Activated CD4-positive, alpha-beta T cell treated with anti-CD3 and anti-CD28 coated beads for 48 hours (primary cell): ENCODE measurements at places on chromosomes 6 and 20.

- DNase-seq = no peak
These were observed 100.0 kb downstream of the ATG5 start for GRCh38 chr6:106225581-106225980.

- DNase-seq = no peak
These were observed 315.4 kb upstream of the JARID2 start for GRCh38 chr6:14930366-14930989.

DNA sequence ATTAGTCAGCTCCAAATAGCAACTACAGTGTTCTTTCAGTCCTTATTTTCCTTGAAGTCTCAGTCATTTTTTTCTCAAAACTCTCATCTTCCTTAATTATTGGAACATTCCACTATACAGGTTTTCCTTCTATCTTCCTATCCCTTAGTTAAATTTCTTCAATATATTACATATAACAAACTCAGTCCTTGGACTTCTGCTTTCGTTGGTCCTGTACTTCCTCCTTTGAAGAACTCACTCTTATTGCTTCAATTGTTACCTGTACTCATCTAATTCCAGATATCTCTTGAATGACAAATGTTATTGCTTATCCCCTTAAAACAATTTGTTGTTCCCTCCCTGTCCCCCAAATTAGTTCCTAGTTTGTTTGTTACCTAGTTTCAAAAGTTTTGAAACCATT is 67.7 kb upstream of the NOTCH4 start:
- DNase-seq = no peak

GRCh38 chr20:60035486-60035885 is 77.3 kb downstream of the CDH26 start:
- no peak for DNase-seq

- DNase-seq = peak; percentile 83
These were observed 17.0 kb downstream of the UQCC2 start for GRCh38 chr6:33694401-33694931.

DNA sequence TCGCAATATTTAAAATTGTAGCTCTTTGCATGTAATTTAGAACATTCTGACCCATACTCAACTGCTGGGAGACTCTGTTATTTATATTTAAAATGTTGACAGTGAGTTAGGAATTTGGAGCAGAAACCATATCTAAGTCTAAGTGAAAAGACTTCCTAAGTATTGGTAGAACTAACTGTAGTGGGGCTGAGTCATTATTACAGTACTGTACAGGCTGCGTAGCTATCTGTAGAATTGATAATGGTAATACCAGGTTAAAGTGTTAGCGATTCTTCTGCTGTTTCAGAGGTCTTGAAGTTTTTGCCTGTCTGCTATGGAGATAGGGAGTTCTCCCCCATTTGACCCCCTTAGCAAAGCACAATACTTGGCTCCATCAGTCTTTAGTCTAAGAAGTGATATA is 3.6 kb downstream of the TOP1 start:
- DNase-seq = no peak

DNA sequence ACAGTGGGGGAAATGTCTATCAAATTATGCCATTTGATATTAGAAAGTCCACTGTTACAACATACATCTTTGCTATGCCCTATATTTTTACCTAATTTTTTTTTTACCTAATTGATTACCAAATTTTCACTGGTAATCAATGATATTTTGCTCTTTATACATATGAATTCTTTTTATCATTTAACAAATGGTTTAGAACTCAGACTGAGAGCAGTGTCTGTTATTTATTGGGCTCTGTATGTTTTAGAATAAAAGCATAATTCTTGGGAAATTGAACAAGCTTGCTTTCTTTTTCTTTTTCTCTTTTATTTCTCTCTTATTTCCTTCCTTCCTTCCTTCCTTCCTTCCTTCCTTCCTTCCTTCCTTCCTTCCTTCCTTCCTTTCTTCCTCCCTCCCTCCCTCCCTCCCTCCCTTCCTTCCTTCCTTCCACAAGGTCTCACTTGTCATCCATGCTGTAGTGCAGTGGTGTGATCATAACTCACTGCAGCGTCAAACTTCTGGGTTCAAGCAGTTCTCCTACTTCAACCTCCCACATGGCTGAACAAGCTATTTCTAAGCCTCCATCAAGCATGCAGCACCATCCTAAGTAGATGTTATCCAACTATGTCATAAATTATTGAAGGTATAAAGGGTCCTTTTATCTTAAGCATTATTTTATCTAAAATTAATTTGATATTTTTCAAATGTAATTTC is 911.7 kb upstream of the CITED2 start:
- no peak for DNase-seq

- no peak for DNase-seq
These were observed 140.3 kb downstream of the COL12A1 start for GRCh38 chr6:75065523-75065922.
